Activated CD4-positive, alpha-beta T cell treated with anti-CD3 and anti-CD28 coated beads, Interleukin-2, amount 50 U/mL, for 48 hours (primary cell): ENCODE measurements at places on chromosomes 16 and 17.

DNA sequence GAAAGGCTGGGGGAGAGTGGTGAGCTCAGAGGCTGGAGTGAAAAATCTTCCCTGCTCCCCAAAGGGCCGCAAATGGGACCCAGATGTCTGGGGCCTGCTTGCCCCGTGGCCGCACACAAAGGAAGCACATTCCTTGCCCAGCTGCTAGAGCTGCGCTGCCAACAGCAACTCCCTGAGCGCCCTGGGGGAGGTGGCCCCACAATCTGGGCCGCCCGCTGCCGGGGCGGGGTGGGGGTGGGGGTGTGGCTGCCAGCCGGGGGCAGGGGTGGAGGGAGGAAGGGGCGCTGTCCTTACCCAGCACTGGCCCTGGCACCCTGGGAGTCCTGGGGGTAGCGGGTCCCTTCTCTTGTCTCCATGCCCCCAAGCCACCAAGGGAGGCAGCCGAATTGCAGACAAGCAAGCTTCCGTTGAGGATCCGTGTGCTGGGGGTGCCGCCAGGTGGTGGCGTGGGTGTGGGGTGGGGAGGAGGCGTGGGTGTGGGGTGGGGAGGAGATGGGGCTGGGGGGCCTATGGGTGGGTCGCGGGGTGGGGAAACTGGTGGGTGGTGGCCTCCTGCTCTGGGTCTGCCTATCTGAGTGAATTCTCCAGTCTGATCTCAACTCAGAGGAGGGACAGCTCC, 48.4 kb upstream of the PABPN1L start:
- DNase-seq: no peak

DNA sequence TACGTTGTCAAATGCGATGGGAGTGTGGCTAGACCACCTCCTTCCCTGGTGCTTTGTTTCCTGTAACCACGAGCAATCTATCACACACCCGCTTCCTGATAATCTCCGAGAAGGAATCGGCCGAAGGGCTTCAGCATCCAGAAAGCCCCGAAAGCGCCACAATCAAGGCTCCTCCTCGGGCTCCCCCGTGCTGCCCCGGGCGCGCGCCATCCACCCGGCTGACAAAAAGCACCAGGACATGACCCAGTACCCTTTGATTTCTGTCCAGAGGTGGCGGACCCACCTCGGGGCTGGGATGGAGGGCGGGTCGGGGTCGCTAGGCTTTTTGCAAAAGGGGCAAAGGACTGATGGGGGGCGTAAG, 743 bp upstream of the ARMC7 start:
- DNase-seq: no peak

GRCh38 chr17:66301367-66301863, 998 bp upstream of the PRKCA start:
- DNase-seq: no peak

DNA sequence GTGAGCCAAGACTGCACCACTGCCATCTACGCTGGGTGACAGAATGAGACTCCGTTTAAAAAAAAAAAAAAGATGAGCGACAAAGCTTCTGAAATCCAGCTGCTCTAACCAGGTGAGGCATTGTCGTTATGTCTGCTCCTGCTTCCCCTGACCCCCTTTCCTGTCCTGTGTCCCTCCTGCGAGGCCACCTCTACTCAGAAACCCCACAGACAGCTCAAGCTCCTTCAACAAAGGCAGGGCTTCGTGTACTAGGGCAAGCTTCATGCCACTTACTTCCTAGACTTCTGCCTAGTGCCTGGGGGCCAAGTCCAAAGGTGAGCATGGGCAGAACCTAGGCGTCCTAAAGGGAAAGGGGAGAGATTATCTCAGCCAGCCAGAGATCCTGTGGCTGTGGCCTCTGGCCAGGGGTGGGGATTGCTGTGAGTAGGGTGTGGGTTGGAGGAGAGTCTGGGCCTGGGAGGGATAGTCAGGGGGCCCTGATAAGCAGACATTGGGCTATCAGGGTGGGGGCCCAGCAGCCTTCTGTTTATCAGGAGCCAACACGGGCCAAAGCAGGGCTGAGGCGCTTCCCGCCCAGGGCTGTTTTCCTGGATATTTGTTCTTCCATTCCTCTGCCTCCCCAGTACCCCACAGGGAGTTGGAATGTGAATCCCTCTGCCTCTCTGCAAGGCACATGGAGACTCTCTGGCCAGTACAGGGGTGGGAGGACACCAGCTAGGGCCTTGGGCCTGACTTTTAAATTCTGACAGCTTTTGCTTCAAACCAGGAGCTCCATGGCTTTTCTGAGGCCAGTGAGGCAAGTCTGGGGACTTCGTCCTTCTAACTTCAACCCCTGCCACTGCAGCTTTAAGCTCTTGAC, 10.4 kb downstream of the ERAL1 start:
- DNase-seq: no peak

DNA sequence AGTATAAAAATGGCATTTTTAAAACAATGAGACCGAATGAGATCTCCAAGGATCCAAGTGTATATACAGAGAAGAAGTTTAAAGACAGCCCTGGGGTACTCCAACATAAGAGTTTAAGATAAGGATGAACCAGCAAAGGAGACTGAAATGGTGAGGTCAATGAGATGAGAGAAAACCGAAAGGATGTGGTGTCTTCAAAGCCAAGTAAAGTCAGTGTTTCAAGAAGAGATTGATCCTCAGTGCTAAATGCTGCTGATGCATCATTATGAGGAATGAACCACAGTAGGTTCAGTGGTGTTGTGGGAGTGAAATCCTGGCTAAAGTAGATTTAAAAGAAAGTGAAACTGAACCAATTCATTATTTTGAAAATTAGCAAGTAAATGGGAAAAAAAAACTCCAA, 38.1 kb upstream of the NLK start:
- DNase-seq: no peak

DNA sequence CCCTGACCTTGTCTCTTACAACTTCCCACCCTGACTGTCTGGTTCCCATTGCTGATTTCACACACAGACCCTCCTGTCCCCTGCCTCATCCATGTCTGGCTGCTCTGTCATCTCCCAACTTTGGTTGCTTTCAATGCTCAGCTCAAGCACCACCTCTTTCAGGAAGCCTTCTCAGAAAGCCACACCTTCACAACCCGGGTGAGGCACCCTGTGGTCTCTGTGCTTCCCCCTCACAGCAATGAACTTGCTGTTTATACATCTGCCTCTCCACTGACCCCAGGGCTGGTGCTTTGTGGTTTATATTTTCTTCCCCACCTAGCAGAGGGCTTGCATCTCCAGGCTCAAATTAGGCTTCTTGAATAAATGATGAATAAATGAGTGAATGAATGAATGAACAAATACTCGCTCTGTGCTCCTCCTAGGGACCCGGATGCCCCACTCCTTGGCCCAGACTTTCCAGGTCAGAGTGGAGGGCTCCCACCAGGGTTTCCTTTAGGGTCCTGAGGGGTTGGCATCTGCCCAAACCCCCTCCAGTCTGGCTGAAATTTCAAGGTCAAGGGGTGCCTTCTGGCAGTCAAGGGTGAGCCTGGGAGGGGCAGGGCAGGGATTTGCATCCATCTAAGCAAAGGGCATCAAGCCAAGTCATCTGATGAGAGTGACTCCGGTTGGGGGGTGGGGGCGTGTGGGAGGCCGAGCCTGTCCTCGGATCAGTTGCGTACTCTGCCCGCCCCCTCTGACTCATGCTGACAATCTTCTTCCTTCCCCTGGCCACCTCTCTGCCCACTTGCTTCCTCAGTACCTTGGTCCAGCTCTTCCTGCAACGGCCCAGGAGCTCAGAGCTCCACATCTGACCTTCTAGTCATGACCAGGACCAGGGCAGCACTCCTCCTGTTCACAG, at the start of gene ITGAX:
ITGAX (plus strand) TSS at position 783 of the 898 bp plus-strand sequence; CDS start at position 862, 79 bp downstream.
- peak; percentile 81 for DNase-seq

GRCh38 chr17:27558842-27559505, 72.0 kb upstream of the LGALS9 start:
- no peak for DNase-seq

DNA sequence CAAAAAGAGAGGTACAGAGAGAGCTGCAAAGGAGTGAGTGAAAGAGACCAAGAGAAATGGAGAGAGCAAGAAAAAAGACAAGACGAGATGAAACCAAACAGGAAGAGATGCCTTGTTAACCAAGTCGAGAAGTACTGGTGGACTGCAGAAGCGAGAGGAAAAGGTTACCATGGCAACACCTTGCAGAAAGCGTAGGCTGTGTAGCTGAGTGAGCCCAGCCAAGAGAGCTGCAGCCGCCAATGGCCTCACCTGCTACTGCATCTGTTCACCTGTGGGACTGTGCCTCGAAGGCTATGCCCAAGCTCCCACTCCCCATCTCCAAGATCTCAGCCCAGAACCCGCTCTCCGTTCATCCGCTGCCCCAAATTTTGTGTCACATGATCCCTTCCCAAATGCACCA, 161.3 kb downstream of the SLC39A11 start:
- no peak for DNase-seq

DNA sequence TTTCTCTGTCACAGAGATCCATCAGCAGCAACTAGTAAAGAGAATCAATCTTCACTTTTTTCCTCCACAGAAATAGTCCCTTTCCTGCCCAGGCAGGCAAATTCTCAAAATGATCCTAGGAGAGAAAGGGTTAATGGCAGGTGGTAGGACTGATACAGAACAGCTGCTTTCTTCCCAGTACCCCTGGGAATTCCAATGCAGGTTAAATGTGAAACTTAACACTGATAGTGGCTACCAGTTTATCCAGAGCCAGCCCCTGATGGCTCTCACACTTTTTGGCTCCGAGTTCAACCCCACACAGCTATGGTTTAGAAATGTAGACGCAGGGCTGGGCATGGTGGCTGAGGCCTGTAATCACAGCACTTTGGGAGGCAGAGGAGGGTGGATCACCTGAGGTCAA, 22.2 kb downstream of the MARVELD3 start:
- DNase-seq: no peak

GRCh38 chr17:55680686-55681341, 41.9 kb downstream of the TMEM100 start:
- DNase-seq: no peak

DNA sequence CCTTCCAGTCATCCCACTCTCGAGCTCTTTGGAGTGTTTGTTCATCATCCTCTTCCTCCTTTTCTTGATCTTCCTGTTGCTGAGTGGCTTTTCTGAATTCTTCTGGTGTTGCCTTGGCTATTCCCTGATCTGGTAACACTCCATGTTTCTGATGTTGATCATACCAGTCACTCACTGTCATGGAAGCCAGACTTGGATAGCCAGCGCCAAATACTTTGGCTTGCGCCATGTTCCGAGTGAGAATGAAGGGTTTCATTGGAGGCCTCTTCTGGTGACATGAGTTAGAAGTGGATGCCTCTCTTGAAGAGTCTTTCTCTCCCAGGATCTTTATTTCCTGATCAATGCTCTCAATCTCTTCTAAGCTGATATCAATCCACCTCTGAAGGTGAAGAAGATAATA, 31.2 kb downstream of the TEX14 start:
- DNase-seq: no peak

GRCh38 chr17:80246266-80246681, 14.4 kb upstream of the RNF213 start:
- DNase-seq: no peak

DNA sequence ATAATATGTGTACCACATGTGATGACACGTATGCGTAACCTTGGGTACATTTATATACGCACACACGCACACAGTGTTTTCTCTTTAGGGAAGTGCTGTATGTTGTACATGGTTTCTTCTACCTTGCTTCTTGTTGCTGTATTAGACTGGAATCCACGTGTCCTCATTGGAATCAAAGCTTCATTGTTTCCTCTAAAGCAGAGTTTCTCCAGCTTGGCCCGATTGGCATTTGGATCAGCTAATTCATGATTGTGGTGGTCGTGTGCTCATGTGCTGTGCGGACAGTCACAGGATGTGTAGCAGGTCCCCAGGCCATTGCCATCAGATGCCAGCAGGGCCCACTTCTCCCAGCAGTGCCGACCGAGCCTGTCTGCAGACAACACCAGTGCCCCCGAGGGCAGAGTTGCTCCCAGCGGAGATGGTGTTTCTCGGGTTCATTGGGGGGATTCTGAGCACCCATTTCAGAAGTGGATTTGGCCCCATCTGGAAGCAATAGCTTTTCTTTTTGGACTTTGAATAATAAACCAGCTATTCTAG, 148.4 kb downstream of the RPTOR start:
- DNase-seq: no peak
